Activated CD4-positive, alpha-beta T cell treated with anti-CD3 and anti-CD28 coated beads for 24 hours (primary cell): ENCODE measurements at places on chromosomes 1 and 21.

GRCh38 chr1:94792473-94793295, 27.5 kb upstream of the SLC44A3 start:
- no peak for DNase-seq

DNA sequence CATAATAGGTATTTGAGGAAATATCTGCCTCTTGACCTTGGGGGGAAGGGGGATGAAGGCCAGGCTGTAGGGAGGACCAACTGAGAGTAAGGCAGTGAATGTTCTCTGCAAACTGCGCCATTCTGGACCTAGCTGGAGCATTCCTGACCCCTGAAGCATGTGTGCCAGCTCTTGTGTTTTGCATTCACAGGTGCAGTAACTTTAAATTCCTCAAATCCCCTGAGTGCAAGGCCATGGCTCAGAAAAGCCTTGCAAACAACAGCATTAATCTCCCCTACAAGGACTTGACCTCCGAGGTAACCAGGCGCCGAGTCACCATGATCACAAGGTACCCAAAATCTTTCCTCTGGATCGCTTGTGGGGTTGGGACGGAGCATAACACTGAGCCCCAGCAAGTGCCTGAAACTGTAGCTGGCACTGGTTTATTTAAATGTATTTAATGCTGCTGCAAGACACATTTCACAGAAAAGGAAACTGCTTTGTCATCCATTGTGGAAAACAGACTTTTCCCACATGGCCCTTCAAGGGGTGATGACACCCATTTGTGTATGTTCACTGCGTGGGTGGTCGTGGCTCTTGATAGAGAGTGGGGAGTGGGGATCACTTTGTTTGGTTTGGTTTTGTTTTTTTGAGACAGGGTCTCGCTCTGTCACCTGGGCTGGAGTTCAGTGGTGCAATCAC, 1.7 kb downstream of the MYOCOS start:
- DNase-seq: no peak

- DNase-seq: no peak
Observed at GRCh38 chr21:18951271-18952038, 547.9 kb upstream of the TMPRSS15 start.

GRCh38 chr1:111422546-111423391, 4.8 kb downstream of the OVGP1 start:
- DNase-seq: no peak

GRCh38 chr1:155833665-155834295, 23.2 kb downstream of the GON4L start:
- no peak for DNase-seq

DNA sequence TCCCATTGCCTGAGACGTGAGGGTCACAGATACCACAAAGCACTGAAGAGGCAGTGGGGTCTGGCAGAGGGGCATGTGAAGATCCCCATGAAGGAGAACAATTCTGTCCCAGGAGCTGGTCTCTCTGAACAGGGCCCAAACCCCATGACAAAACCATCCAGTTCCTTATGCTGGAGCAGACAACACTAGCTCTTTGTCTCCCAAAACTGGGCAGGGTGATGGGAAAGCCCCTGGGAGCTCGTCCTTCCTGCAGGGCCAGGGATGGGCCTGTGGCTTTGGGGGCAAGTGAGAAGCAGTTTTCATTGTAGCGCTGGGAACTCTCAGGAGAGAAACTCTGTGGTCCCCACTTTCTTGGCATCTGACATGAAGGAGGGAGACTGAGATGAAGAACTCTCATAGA, 8.8 kb downstream of the ETV3L start:
- DNase-seq: no peak

GRCh38 chr1:101444381-101444780, 207.6 kb downstream of the S1PR1 start:
- no peak for DNase-seq

GRCh38 chr1:72439036-72439435, 156.7 kb upstream of the NEGR1 start:
- DNase-seq: no peak

DNA sequence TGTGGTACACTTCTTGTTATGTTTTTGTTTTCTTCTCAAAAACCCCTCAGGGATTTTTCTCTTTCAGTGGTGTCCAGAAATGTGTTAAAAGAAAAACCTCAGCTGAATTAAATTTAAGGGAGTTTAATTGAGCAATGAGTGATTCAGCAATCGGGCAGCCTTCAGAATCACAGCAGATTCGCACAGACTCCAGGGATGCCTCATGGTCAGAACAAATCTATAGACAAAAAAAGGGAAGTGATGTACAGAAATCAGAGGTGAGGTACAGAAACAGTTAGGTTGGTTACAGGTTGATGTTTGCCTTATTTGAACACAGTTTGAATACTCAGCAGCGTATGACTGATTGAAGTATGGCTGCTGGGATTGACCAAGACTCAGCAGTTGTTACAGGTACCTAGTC, 86.2 kb downstream of the TLR5 start:
- no peak for DNase-seq

DNA sequence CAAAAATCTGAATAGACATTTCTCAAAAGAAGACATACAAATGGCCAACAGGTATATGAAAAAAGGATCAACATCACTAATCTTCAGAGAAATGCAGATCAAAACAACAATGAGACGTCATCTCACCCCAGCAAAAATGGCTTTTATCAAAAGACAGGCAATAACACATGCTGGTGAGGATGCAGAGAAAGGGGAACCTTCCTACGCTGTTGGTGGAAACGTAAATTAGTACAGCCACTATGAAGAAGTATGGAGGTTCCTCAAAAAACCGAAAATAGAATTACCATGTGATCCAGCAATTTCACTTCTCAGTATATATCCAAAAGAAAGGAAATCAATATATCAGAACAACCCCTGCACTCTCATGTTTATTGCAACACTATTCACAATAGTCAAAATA, 65.1 kb upstream of the ATP1B1 start:
- DNase-seq: no peak

DNA sequence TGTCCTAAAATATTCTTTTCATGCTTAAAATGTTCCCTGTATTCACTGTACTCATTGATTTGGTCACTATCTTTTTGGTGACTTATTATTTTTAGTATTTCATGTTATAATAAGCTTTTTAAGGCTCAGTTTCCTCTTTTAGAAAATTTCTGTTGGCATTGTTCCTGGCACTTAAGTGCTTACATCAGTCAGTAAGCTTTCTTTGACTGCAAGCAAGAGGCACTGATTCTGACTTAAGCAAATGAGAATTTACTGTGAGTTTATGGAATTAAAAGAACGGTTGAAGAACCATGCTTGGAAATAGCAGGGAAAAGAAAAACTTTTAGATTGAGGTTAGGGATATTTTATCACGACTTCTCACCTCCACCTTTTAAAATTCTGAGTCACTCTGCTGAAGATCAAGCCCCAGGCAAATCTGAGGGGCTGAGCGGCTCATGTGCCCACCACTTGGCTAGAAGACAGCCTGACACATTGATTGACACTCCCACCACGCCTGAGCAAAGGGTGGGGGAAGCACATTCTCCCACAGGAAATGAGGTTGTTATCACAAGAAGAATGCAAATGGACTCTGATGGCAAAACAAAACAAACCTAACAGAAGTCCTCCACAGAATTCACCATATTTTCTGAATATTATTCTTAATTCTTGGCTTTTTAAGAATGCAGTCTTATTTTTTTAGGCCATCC, 102.8 kb downstream of the KCTD3 start:
- DNase-seq: no peak

GRCh38 chr1:39326836-39327235, 122.3 kb downstream of the MACF1 start:
- DNase-seq: no peak

- DNase-seq: no peak
Observed at GRCh38 chr1:54606990-54607325, 16.4 kb downstream of the FAM151A start.

DNA sequence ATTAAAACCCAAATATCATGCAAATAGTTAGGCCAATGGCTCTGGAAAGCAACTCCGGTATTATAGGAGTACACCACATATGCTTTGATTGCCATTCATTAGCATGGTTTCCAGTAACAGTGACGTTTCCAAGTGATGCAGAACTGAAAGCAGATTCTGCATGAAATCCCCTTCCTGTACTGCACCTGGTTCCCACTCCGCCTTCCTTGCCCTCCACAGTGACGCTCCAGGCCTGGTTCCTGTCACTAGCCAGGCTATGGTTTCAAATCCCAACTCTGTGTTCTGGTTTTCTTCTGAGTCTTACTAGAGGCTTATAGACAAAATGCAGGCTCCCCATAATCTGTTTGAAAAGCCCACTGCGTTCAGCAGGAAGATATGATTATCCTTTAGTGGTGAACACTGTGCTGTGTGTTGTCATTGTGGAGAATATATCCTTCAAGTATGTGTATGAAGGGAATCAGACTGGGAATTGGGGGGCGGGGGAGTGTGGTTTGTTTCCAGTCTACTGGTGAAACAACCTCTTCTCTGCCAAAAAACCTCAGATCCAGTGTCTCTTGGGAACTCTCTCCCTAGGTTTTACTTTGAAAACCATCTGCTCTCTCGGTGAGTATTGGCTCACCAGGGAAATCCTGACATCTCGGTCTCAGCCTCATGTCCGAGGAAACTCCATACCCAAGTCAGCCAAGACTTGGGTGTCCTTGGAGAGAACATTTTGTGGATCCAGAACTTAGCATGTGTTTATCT, 78.7 kb downstream of the TYW3 start:
- no peak for DNase-seq

DNA sequence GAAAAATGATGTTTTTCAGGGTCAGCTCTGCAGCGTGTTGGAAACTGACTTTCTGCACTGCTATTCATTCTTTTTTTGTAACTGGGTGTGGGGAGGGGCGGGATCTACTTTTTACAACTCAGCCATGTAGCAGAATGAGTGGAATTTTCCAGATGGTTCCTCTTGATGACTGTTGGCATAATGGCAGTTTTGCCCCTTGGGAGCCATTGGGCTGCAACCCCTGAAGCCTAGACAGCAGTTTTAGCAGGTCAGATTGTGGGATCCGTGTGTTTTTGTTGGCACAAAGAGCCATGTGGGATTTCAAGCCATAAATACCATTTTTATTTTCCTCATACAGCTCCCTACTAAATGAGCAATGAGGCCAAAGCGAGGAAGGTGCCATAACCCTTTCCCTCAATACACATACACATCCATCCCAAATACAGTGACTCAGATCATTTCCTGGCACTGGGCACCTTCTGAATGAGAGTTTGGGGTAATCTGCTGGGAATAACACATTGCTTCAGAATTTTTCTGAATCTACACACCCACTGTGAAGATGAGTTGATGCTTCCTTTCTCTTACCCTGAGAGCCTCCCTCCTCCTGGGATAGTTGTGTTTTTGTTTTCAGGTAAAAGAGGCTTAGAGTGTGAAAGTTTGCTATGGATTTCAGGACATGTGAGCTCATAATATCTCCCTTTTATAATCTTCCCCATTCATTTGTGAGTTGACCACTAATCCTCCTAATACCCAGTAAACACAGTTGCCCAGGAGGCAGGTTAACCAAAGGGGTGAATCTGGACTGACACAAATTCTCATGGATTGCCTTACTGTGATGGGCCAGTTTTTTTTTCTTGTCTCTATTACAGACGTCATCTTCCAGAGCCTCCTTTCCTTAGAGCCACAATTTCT, 13.1 kb downstream of the S100A10 start:
- no peak for DNase-seq

DNA sequence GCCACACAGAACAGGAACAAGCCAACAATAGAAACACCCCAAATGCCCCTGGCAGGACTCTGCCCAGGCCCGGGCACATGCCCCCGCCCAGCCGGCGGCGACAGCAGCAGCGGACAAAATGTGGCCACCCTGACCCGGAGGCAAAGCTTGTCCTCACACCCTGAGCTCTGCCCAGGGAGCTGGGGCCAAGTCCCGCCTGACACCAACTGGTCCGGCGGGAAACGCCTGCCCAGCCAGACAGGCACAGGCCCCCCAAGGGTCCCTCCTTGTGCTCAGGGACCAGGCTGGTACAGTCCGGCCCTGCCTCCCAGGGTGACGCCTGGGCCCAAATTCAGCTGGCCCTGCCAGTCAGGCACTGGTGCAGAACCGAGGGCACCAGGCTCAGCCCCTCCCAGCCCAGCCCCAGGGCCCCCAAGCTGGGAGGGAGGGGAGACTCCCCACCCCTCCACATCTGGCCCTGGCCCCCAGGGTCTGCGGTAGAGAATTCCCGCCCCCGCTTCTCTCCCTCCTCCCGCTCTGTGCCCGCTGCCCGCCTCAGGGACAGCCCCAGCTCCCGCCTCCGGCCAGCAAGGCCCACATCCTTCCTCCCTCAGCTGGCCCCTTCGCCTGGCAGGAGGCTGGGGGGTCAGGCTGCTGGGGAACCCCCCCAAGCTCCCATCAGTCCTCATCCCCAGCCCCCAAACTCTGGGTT, 2.0 kb downstream of the AHDC1 start:
- DNase-seq: no peak

DNA sequence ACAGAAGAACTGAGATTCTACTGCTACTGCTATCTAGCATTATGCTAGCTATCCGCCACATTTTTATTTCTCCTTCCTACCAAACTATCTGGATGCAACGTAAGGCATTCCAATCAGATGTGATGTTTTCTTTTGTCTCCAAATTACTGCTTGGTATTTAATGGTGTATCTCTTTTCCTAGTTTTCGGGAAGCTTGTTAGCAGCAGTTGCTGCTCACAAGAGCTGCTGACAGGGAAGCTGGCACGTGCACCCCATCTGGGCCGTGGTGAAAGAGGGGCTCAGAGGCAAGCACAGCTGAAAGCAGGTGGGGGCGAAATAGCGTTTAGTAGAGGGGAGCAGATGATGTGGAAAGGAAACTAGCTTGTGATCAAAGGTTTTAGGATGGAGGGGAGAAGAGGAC, 57.3 kb downstream of the JAK1 start:
- no peak for DNase-seq

- DNase-seq: no peak
Observed at GRCh38 chr1:213287987-213288386, 236.9 kb downstream of the RPS6KC1 start.

DNA sequence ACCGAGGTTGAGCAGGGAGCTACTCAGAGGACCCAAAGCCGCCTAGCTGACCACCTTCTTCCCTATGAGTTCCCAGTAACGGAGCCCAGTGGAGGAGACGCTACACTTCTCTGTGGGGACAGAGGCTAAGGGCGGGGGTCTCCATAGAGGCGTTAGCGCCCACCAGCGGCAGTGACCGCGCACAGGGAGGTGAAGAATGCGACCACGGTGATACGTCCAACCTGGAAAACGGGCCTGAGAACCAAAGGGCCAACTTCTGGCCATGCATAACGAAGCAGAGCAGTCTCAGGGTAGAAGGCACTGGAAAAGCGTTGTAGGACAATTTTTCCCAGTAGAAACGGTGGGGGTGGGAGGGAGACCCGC, 400 bp upstream of the COG2 start:
- DNase-seq: no peak

DNA sequence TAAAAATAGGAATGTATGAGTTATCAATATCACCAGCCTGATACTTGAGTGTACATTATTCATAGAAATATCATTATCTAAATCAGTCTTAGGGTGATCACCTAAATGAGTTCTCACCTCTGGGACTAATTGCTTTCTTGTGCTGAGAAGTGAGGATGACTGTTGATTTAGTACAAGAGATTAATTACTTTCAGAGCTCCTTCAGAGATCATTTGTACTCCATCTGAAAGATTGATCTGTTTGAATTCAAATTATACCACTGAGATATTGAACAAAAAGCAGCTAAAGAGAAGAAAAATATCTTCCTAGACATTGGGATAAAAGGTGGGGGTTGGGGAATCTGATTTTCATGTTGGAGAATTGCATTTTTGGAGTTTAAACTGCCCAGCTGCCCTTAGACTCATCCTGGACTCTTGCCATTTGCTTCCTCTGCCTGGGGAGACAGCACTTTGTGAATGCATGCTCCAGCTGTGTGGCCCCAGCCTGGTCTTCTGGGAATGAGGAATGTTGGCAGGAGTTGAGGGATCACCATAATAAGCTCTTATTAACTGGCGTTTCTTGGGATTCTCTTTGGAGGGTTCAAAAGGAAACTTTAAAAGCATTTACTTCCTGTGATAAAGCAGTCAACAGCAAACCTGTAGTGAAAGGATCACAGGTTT, 19.7 kb upstream of the PGBD2 start:
- DNase-seq: no peak
